ENCODE measurements at places on chromosomes 13 and 19.

DNA sequence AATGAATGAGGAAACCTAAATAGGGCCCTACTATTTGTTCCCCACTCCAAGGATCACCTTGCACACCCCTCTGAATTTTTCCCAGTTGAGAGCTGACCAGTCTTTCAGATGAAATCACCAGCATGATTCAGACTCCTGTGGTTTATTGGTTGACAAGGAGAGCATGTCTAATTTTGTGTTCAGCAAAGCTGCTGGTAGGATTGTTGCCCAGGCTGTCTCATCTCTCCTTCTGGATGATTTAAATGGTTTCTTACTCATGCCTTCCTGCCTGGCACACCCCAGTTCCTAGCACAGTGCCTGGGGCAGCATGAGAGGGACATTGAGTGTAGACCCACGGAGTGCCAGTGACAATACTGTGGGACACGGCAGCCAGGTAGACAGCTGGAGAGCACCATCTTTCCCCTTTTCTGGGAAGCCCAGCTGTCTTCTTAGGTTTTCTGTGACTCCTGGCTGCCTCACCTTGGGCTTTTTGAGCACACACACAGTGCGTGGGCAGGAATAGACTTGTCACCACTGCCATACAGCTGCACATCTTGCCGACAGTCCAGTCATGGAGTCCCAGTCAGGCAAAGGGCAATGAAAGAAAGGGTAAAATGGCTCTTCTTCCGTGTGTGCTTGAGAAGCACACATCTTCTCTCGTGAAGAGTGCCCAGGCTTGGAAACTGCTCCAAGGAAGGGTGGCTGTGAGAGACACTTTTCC lies 12.3 kb downstream of the FGF9 start:
- DNase-seq = no peak

- DNase-seq = no peak
Measured at GRCh38 chr19:16458391-16459341, 13.1 kb downstream of the EPS15L1 start.

DNA sequence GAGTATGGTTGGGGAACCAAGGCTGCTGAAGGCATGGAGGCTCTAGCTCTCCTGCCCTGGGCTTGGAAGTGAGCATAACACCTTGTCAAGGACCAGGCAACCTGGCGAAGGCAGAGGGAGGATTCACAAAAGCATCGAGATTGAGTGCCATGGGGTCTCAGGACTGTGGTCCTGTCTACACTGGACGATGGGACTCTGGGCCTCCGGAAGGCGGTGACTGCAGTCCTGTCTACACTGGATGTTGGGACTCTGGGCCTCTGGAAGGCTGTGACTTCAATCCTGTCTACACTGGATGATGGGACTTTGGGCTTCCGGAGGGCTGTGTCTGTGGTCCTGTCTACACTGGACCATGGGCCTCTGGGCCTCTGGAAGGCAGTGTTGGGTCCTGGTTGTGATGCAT lies 290.4 kb downstream of the TEX29 start:
- no peak for DNase-seq

- no peak for DNase-seq
Measured at GRCh38 chr19:40190891-40191835, at the start of gene MAP3K10. Gene MAP3K10, plus strand, starts transcription at chr19:40191426. Its CDS starts 606 bp downstream, at chr19:40192032.
